Activated CD4-positive, alpha-beta T cell treated with anti-CD3 and anti-CD28 coated beads, Interleukin-2, amount 10 ng/mL, durations not matched to agents 24 days and 14 days (primary cell): ENCODE measurements at places on chromosomes 7 and 10. TPM values are rescaled to one million over a fixed set of nuclear protein-coding genes. Genes with fewer than 3 reads are reported as not detected.

Gene JCAD
- 0.19 and 0.21 TPM in 2 replicates for total RNA-seq

Gene GPR26
- not detected in 2 replicates for total RNA-seq

Gene CDK14
- total RNA-seq, result 1.9 and 2.0 TPM in 2 replicates

Gene FLNC
- total RNA-seq, result 0.02 and 0.09 TPM in 2 replicates

GRCh38 chr10:78594559-78595268 is 474.1 kb upstream of the ZMIZ1 start:
- DNase-seq, result no peak

DNA sequence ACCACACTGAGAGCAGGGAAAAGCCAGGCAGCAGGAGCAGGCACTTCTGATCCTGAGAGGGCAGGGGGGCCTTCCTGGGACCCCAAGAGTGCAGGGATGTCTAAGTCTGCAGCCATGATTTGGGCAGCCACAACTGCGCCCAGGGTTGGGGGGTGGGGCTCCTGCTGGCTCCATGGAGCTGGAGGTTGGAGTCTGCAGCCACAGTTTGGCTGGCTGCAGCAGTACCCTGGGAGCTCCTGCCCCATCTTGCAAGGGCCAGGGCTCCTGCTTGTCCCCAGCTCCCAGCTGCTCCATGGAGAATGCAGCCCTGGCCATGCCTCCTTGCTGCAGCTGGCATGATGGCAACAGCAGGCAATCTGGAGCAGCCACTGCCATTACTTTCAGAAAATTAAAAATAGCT is 679.7 kb upstream of the LRRTM3 start:
- no peak for DNase-seq

GRCh38 chr7:94481279-94481678 is 28.3 kb upstream of the CASD1 start:
- DNase-seq, result no peak

GRCh38 chr7:48962821-48963505 is 38.6 kb downstream of the CDC14C start:
- DNase-seq, result no peak

DNA sequence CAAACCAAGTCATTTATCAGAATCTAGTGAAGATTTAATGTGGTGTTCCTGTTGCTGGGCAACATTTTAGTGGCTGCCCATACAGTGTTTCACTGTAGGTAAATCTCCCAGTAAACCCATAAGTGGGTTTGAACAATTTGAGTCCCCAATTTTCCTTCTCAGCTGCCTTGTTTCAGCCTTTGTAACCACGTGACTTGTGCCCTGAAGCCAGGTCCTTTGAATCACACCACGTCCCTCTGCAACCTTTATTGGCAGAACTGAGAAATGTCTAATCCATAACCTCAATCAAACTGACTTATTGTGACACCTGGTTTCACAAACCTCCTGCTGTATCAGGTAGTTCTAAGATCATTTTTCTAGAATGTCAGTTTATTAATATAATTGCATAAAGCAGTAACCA is 30.1 kb downstream of the SND1 start:
- DNase-seq, result no peak

DNA sequence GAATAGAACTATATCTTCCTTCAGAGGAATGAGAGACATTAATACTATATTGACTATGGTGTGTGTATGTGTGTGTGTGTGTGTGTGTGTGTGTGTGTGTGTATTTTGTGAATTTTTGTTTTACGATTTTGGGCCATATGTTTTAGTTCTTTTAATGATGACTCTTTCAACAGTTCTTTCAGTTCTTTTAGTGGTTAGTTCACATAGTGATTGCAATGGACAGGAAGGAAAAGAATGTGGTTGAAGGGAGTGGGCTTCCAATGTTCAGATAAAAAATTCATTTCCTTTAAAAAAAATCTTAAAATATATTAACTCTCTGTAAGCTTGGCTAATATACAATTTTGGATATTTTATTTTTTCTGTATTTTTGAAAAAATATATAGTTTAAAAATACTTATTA is 315.7 kb upstream of the DGKB start:
- no peak for DNase-seq

DNA sequence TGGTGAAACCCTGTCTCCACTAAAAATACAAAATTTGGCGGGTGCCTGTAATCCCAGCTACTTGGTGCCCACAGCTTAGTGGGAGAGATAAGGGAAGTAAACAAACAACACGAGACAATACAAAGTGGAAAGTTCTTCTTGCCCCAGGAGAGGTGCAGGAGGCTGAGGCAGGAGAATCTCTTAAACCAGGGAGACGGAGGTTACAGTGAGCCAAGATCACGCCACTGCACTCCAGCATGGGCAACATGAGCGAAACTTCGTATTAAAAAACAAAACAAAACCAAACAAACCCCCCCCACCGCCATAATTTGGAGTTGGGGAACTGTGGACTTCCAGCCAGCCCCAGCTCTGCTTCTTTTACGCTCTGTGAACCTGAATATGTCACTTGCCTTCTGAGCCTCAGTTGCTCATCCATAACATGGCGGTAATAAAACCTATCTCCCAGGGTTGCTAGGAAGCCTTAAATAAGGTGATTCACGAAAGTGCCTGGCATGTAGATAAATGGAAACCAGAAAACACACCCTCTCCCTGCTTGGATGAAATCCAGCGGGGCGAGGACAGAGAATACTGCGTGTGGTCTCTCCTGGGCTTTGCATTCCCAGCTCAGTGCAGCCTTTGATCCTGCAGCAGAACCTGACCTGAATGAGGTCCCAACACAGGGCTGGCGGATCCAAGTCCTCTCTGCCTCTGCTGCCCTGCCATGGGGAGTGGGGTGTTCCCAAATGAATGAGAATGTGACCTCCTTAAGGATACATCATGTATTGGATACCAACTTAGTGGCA is 10.2 kb downstream of the MLXIPL start:
- no peak for DNase-seq

- no peak for DNase-seq
Observed at GRCh38 chr10:80283119-80283518, 6.3 kb downstream of the MAT1A start.

- no peak for DNase-seq
Observed at GRCh38 chr10:121914661-121915060, 13.2 kb downstream of the ATE1 start.

- no peak for DNase-seq
Observed at GRCh38 chr10:76034353-76035205, 603.2 kb downstream of the LRMDA start.

DNA sequence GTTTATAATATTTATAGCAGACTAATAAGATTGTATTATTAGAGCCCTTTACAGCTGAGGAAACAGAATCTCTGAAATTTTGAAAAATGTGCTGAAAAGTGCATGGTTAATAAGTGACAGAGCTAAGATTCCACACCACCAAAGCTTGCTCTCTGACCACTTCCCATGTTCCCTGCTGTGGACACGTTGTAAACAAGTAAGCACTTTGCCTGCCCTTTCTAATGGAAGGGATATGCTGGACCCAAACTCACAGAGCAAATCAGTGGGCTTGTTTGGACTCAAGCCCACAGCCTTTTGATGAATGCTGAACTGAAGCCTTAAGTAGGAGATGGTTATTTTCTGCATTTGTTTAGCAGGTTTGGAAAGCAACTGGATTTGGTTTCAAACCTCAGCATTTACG is 214.0 kb upstream of the TMEM72 start:
- no peak for DNase-seq

DNA sequence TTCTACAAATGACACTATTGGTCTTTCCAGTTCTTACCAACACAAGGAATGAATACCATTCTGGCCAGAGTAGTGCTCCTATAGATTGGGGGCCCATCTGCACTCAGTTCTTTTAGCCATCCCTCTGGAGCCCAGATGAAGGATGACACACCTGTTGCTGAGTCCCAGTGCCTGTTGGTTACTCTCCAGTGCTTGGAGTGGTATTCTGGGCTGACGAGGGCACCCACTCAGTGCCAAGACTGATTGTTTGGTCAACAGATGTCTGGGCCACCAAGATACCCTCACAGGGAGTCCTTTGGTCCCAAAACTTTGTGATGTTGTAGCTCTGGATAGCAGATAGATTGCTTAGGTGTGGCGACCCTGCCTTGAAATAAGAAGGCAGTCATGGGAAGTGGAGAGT is 23.7 kb upstream of the ITGA8 start:
- DNase-seq, result no peak

GRCh38 chr7:134941952-134942351 is 44.4 kb upstream of the AGBL3 start:
- no peak for DNase-seq

- no peak for DNase-seq
Observed at GRCh38 chr7:148982654-148983199, 45.6 kb downstream of the PDIA4 start.

DNA sequence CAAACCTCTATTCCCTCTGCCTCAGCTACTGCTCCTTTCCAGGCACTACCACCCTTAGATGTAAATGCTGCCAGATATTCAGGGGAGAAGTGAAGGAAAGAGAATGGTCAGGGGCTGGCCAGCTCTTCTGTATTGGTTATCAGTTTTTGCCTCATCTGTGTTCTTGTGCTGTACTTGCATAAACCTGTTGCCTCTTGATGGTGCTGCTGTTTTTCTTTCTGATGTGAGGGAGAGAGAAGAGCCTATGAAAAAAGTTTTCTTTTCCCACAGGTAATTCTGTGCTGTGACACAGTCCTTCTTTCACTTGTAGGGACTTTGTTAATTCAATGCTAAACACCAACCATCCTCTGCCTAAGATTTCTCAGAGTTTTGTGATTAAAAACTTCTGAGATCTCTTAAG is 57.5 kb downstream of the STK31 start:
- DNase-seq, result no peak

DNA sequence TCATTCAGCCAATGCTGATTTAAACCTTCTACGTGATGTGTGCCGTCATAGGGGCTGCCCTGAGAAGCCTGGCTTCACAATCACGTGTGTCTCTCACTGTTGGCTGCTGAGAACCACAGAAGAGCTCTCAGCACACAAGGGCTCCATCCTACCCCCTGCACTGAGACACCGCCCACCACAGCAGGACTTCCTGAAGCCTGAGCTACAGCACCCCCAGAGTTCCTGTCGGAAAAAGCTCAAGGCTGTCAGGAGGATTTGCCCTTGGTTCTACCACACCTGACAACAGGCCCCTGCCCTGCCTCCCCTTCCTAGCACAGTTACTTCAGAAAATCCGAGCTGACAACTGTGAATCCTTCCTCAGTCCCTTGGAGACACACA is 191.9 kb downstream of the MAD1L1 start:
- DNase-seq, result no peak
